ENCODE measurements at places on chromosomes 5 and 9.

DNA sequence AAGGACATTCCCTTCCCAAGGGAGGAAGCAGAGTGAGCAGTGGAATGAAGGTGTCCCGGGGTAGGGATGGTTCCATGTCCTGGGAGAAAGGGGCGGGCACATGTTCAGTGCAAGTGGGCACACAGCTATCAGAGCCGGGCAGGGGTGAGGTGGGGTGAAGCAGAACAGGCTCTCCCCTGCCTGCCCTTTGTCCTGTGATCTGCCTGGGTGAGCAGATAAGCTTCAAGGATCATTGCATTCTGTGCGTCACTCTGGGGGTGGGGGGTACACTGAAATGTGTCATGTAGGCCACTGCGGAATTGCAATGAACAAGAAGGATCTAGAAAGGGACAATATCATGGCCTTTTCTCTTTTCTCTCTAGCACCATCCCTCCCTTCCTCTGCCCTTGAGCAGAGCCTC lies 61.7 kb upstream of the SHB start:
- ATAC-seq = no peak

GRCh38 chr9:96460470-96460869 lies 10.5 kb downstream of the HABP4 start:
- ATAC-seq = no peak

DNA sequence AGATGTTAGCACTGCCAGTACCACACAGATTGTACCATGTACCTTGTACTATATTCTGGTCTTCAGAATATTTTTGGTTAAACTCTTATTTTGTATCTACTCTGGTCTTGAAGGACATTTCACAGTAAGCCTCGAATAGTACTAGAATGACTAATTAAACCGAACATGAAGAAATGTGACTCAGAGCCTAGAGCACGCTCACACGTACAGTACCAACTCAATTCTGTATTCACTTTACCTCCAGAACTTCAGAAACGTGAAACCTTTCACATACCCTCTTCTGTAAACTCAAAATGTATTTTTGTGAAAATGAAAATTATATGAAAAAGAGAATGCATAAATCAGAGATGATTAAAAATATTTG lies 112.8 kb downstream of the MVB12B start:
- ATAC-seq = peak; percentile 89

GRCh38 chr5:121763665-121764064 lies 88.0 kb upstream of the FTMT start:
- ATAC-seq = no peak

DNA sequence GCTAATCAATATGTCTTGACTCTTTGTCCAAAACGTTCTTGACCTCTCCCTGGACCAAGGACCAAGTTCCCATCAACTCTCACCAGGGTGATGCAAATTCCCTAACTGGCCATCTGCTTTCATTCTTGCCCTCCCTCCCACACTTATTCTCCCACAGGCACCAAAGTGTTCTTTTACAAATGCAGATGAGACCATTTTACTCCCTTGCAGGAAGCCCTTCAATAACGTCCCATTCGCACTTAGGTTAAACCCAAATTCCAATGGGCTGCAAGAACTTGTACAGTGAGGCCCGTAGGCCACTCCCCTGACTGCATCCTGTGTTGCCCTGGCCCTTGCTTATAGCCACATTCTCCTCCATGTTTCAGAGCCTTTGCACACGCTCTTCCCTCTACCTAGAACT lies 7.3 kb downstream of the ARAP3 start:
- no peak for ATAC-seq

DNA sequence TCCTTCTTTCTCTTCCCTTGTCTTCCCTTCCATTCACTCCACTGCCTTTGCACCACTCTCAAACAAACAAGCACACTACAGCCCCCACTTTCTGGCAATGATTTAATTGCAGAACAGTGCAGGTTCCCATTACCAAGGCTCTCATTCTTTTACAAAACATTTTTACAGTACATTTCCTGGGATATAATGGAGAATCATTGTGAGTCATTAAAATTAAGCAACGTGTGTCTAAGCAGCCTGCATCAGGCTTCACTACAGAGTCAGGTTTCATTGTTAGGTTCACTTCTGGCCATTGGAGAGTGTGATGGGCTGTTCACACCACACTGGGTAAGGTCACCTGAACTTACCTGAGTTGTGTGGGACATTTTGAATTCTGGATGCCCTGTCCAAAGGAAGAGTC lies 303.5 kb downstream of the TRIM32 start:
- no peak for ATAC-seq

DNA sequence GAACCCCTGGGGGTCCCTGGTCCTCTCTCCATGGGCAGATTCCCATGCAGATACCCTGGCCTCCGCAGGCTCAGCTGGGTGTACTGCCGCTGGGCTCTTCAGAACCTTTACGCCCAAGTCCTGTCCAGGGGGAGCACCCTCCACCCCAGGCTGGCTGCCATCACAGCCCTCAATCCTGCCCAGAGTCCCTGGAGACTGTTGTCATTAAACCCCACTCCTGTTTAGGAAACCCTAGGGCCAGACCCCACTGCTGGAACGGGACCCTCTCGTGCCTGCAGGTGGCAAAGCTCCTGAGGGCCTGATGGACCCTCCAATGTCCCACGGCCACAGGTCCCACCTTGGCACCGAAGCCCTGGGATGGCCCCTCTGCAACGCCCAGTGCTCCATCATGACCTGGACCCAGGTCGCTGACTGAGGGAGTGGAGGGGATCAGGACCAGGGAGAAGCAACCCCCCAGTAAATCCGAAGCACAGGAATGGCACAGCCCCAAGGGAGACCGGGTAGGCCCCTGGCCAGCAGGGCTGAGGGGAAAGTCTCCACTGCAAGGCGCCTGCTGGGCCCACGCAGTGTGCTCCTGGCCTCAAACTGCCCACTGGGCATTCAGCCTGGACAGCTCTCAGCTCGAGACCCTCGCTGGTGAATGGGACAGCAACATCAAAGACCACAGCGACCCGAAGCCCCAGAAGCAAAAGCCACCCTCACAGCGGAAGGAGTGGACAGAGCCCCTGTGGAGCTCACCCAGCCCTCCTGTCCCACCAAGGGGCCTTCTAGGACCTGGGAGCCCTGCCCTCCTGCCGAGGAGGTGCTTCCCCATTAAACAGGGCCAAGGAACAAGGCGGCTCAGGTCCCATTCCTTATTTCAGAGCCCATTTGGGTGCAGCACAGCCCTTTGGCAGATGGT lies 8.3 kb downstream of the ZDHHC11B start:
- ATAC-seq = no peak

DNA sequence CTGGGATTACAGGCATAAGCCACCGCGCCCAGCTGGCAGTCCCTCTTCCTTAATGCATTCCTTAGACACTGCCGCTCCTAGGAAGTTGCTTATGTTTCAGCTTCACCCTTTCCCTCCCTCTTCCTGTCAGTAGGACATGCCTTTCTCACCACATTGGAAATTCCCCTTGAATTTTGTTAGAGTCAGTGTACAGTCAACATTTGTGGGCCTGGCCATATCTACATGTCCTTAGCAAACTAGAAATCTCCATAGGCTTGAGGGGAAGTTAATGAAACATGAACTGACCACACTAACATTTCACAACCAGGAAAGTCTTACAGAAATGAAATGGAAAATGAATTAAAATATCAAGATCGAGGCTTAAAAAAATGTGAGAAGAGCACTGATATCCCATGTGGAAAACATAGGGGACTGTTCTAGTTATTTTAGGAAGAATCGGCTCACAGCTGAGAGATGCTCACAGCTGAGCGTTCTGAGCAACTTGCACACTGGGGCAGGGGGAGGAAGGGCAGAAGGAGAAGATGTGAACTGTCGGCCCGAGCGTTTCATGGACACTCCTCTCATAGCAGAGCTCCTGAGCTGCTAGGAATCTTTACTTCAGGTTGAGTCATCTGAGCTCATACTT lies 21.1 kb upstream of the LVRN start:
- no peak for ATAC-seq

DNA sequence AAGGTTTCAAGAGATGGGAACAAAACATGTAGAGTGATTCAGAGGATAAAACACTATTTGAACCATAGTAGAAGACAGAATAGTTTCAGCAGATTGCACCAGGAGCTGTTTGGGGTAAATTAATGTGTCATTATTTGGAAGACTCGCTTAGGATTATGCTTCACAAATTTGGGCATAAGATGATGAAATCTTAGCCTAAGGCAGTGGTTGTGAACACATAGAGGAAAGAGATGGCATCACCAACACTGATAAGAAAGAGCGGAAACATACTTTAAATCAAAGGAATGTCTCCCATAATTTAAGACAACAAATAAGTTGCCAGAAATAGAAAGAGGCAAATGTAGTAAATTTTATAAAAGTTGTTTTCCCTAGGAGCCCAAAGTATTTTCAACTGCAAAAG lies 66.1 kb upstream of the TBCA start:
- no peak for ATAC-seq

DNA sequence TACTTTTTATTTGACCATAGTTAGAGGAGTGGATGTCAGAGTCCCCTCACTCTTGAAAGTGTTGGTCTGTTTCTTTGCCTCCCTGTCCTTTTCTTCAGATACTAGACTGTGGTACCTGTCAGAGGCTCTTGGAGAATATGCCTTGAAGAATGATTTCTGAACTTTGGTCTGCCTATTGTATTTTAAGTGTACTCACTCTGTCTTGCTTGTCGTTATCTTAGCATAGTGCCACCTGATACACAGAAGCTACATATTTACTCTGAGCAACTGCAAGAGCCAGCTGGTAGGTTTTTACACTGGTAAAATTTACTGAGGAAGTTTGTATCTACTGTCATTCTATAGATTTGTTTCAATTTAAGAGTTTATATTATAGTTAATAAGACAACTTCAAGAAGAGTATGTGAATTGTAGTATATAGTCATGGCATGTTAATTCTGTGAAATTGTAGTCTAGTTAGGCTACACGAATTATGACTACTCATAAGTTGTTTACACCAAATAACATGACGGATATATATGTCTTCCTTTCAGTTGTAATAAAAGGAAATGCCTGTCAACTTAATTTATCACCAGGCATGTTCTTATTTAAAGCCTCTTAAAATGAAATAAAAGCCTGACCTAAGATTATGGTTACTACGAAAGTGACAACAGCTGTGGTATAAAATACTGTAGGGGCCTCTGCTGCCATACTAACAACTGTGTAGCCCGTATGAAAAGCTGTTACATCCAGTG lies 201.7 kb downstream of the KDM4C start:
- ATAC-seq = no peak

- no peak for ATAC-seq
These were observed 178.8 kb downstream of the GAPVD1 start for GRCh38 chr9:125440411-125440810.

Measured in activated CD4-positive, CD25-positive, alpha-beta regulatory T cell treated with anti-CD3 and anti-CD28 coated beads, Interleukin-2, amount 50 U/mL, for 24 hours (primary cell).